ENCODE measurements at places on chromosomes 5 and 9.

DNA sequence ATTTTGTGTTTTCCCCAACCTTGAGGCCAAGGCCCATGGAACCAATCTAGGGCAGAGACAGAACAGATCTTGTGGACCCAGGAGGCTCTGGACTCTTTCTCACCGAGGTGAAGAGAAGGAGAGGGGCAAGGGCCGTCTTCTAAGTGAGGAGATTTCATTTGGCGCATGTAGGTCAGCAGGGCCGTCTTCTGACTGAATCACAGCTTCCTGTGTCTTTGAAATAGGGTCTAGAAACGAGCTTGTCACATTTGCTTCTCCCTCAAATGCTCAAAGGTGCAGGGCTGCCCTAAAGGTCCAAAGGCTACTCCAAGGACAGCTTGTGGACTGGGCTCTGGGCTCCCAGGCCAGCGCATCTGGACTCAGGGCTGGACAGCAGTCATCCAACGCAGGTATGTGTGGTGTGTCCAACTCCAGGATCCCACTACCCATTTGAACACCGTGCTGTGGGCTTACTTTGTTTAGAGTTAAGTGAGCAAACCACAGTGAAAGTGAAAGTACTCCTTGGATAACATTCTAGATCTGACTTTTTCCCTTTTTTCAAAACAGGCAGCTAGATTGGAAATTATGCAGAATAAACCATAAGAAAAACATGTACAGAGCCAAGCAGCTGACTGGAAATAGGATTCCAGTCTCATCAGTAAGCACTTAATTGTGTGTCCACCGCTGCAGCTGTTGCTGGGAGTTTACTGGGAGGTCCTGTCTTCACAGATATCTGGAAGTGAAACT, 357.0 kb downstream of the GADD45G start:
- no peak for DNase-seq

- DNase-seq = no peak
Measured at GRCh38 chr9:108057421-108058134, 568.0 kb upstream of the KLF4 start.

DNA sequence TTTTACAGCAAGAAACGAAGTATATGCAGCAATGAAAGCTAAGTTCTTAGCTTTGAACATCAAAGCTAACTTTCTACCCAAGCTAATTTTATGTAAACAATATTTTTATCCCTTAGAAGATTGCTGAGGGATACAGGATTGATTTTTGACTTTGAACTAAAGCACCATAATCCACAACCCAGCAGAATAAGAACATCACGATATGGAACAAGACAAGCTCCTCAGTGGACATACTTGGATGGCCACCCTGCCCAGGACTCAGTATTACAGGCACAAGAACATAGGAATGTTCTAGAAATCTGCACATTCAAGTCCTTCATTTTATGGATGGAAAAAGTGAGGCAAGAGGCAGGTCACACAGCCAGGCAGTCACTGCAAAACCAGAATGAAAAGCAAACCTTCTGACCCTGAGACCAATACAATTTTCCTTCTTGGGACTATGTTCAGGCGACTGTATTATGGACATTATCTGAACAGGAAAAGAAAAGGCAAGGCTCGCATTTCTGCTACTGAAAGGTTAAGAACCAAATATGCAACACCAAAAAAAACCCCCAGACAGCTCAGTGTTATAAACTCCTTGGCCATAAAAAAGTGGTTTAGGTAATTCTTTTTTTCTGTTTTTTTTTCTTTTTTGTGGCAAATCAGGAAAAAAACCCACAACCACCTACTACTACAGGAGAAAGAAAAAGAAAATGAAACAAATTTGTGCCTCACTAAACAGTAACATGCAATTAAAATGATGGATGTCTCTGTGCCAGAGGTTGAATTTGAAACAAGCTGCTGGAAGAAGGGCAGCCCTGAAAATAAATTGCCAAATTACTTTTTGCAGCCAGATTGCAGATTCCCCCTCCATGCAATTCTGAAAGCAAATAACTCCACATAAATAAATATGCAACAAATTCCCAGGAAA, 25.4 kb downstream of the EPB41L4B start:
- no peak for DNase-seq

DNA sequence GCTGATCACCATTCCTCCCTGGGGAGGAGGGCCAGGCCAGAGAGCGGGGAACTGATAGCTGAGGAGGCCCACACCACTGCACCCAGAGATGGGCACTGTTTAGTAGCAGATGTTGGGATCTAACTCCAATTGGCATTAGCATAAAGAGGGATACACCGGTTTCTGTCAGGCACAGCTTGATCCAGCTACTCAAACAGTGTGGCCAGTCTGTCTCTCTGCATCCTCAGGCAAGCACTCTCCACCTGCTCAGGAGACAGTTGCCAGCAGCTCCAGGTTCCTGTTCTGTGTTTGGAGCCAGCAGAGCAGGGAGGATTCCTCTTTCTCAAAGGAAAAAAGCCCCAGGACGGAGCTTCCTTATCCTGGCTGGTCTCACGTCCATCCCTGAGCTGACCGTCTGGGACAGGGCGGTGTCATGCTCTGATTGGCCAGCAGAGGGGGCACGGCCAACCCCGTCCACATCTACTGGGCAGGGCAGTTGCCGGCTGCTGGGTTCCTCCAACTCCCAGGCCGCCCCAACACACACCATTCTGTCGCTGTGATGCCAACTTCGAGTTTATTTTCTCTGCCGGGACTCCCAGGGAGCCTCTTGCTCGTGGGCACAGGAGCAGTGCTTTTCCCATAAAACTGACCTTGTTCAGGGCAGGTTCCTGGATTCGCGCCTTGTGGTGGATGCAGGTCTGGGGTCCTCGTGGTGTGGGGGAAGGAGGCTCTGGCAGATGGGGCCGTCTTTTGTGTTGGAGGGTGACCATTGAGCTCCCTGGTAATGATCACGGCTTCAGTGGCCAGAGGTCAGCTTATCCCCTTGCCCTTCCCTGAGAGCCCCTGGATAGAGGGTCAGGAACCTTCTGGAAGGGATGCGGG, 47.9 kb downstream of the COL5A1 start:
- DNase-seq = no peak

GRCh38 chr5:145681686-145682085, 153.5 kb downstream of the PRELID2 start:
- DNase-seq = no peak

GRCh38 chr9:107976767-107977166, 487.2 kb upstream of the KLF4 start:
- no peak for DNase-seq

DNA sequence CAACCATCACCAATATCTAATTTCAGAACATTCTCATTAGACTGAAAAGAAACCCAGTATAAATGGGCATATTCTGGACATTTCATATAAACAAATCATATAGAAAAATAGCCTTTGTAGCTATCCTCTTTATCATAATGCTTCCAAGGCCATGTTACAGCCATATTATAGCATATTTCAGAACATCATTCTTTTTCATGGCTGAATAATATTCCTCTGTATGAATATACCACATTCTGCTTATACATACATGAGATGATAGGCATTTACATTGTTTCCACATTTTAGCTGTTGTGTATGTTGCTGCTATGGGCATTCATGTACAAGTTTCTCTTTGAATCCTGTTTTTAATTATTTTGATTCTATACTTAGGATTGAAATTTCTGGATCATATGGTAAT, 167.0 kb downstream of the FBXL17 start:
- DNase-seq = no peak

DNA sequence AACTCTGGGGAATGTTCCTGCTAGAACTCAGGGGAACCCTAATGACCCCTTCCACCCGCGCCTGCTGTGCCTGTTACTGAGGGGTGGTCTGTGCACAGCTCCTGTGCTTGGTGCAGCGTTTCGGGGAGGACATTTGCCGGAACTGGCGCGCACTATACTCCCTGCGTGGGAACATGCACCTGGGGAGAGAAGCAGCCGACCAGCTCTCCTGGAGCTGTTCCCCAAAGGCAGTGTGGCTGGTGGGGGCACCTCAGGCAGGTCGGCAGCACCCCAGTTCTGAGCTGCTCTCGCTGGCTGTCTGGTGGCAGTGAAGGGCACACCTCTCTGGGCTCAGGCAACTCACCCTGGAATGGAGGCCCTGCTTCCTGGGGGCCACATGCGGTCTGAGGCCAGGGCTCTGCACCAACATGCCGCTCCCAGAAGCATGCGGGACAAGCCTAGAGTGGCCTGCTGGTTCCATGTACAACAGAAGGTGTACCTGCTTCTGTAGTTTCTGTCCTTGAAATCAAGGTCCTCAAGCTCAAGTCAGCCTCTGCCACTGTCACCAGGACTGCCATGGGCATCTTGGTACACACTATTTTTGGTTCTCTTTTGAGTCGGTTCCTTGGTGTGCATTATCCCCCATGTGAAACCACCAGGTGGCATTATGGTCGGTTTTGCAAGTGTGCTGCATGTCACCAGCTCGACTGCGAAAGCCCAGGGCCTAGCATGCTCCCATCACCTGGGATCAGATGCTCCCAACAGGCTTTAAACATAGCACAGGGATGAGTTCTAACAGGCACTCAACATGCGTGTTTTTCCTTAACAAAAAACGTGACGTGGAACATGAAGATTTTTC, 7.8 kb upstream of the MRNIP start:
- DNase-seq = no peak

DNA sequence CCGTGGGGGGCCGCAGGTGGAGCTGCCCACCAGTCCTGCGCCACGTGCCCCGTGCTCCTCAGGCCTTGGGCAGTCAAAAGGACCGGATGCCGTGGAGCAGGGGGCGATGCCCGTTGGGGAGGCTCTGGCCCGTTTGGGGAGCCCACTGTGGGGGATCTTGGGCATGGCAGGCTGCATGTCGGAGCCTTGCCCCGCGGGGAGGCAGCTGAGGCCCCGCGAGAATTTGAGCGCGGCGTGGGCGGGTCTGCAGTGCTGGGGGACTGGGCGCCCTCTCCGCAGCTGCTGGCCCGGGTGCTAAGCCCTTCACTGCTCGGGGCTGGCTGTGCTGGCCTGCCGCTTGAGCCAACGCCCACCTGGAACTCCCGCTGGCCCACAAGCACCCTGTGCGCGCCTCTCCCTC, 445.6 kb upstream of the EDIL3 start:
- DNase-seq = no peak

DNA sequence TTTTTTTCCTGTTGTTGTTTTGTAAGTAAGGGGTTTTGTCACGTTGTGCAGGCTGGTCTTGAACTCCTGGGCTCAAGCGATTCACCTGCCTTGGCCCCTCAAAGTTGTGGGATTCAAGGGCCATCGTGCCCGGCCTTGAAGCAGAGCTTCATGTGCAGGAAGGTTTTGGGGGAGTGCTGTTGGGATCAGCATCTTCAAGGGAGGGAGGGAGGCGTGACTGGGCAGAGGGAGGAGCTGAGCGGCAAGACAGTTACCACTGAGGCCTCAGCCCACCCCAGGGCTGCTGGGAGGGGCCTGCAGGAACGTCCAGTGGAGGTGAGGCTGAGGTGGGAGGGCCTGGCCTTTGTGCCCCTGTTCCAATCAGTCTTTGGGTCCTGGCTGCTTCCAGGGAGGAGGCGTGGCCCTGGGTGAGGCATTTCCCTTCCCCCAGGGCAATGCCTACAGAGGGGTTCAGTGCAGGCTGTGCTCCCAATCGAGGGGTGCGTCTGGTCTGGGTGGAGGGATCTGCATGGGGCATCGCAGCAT, 21.4 kb downstream of the OR2V1 start:
- no peak for DNase-seq

DNA sequence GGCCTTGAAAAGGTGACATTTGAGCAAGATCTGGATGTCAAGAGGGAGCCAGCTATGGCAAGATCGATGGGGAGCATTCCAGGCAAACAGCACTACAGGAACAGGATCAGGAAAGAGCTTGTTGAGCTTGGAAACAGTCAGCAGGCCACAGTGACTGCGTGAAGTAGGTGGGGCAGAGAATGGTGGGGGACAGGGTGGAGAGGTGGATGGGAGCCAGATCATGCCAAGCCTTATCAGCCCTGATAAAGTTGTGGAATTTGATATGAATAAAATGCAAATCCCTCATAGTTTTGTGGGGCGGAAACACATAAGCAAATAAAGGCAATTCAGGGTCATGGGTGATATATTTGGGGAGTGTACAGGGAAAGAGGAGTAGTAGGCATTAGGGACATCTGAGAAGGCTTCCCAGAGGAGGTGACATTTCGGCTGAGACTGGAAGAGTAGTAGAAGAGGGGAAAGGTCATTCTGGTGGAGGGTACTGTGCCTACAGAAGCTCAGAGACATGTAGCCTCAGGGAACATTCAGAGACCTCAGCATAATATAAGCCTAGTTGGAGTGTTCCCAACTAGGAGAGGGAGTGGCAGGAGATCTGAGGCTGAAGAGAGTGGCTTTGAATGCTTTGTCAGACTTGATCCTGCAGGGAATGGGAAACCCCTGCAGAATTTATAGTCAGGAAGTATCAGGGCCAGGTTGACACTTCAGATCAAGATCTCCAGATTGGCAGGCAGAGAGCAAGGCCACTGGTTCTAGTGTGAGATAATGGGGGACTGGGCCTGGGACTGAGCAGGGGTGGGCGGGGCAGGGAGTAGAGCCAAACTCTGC, 9.7 kb upstream of the CYSTM1 start:
- DNase-seq = no peak

DNA sequence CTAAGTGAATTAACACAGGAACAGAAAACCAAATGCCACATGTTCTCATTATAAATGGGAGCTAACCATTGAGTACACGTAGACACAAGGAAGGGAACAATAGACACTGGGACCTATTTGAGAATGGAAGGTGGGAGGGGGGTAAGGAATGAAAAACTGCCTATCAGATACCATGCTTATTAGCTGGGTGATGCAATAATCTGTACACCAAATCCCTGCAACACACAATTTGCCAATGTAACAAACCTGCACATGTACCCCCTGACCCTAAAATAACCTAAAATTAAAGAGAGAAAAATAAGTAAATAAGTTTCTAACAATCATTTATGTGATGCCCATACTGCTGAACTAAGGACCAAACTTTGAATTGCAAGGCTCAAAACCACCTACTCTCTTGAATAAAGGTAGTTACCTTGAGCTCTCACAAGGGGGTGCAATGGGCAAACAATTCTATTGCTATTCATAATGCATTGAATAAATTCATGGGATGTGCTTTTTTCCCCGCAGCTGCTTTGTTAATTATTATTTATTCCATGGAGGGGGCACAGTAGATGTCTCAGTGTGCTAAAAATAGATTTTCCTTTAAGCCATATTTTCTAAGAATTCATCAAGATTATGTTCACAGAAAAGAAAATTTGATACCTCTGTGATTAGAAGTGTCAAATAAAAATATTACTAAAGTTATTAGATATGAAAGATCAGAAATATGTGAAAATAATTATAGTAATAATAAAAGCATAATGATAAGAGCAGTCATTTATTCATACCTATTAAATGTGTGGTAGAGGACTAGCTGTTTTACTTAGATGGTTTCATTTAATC, 76.2 kb upstream of the PTPN3 start:
- DNase-seq = no peak

DNA sequence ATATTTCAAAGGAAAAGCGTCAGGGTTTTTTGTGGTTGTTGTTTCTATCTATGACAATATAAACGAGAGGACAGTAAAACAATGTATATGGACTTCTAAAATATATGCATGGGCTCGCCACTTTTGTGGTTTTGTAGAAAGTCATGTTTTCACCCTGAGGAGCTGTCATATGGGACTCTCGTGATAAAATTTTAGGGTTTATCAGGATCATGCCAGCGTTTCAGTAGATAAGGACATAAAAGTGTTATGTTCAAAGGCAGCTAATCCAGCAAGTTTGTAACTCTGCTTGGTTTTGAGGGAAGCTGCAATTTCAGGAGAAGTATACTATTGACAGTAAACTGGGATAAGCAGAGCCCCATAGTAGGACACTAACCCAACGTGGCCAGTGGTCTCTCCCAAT, 120.3 kb downstream of the CDC42SE2 start:
- DNase-seq = no peak

- DNase-seq = no peak
Measured at GRCh38 chr9:134955801-134956200, 38.1 kb upstream of the FCN1 start.

Measured in stimulated activated CD4-positive, alpha-beta T cell treated with anti-CD3 and anti-CD28 coated beads, Interleukin-1b, Interleukin-23, amount 100 ng/mL, for 1 hour (primary cell).